ENCODE measurements at places on chromosomes 6 and 20.

DNA sequence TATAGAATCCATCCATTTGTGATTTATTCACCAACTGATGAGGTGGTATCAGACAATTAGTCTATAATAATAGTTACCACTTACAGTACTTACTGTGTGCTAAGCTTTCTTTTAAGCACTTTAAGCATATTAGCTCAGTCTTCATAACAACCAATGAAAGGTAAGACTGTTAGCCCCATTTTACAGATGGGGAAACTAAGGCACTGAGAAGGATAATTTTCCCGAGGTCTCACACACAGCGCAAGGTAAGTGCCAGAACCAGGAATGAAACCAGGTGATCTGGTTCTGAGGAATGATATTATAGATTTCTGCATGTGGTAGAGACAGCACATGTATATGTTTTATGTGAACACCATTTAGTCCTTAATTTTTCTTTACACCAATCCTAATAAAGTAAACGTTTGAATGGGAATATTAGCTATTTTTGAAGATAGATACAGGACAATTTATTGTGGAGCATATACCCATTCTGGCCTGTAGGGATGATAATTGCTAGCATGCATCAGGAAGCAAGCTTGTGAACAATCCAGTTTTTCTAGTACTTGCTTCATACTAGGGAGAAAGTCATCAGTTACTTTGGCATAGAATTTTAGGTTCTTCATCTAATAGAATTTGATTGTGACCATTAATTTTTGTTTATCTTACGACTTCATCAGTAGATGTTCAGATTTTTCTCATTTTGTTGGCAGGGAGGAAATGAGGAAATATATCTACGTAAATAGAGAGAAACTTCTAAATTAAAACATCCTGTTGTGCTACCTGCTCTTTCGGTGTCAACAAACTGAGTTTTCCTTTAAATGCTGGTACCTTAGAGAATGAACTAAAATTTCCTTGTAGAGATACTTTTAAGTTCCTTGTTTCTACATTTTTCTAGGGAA lies 3.0 kb downstream of the YWHAB start:
- DNase-seq, result no peak

DNA sequence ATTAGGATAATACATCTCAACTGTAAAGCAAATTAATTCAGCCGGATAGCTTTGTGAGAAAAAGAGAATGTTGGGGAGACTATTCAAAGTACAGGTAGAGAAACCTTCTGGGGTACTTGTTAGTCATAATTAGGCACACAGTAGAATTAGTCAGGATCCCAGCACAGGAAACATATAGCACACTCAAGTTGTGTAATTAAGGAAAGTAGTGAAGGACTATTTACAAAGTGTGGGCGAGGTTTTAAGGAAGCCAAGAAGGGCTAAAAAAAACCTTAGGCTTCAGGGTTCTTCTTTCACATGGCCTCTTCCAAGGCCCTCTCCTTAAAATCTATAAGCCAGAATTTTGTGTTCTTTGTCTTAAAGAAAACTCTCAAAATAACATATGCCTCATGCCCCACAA lies 126.7 kb downstream of the RTN4IP1 start:
- no peak for DNase-seq

- DNase-seq, result no peak
Observed at GRCh38 chr6:2687456-2687855, 63.3 kb downstream of the MYLK4 start.

DNA sequence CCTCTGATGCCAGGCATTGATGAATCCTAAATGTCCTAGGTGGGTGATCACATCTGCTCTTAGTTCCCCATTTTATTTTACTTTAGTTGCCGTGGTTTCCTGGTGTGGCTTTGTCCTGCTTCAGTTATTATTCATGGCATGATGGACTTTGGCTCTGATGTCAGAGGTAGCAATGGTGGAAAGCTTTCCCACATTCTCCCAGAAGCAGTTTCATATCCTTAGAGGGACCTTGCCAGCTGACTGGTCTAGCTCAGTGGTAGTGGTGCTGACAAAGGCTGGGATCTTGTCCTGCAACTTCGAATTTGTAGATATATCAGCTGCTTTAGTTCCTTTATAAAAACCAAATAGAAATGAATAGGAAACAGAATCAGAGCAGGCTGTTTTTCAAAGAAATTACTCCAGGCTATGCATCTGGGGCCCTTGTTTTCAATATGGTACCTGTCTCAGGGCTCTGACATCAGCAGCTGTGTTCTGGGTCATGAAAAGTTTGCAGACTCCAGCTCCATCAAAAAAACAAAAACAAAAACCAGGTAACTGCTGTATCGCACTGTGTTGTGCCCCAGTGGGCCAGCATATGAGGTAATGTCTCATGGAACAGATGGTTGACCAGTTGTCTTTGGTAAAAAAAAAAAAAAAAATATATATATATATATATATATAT lies 133.7 kb downstream of the PLCB4 start:
- no peak for DNase-seq

- DNase-seq, result no peak
Observed at GRCh38 chr6:49155316-49155715, 307.7 kb downstream of the MMUT start.

GRCh38 chr6:151624481-151624880 lies 130.7 kb downstream of the CCDC170 start:
- DNase-seq, result no peak

DNA sequence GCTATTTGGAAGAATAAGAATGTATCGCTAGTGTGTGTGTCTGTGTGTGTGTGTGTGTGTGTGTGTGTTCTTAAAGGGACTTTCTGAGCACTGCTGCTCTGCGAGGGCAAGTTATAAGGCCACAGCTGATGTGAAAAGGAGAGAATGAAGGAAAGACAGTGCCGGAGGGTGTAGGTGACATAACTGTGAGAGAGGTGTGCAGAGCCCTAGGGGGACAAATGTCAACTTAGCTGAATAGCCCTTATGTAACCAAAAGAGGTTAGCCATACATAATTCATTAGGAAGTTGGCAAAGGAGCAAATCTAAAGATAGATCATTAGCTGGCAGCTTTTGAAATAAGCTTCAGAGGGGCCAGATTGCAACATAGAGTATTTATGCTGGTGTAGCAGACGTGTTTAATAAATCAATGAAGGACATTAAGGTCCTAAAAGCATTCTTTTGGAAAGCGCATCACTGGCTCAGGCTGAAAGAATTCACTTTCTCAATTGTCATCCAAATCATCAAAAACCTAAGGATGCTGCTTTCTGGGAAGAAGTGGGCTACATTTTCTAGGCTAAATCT lies 81.0 kb downstream of the NDUFAF5 start:
- DNase-seq, result no peak

- DNase-seq, result no peak
Observed at GRCh38 chr6:167826896-167827582, at the start of gene AFDN. AFDN (plus strand) TSS chr6:167826911; CDS start chr6:167827133, 222 bp downstream.

GRCh38 chr6:11315743-11316437 lies 83.4 kb upstream of the NEDD9 start:
- no peak for DNase-seq

Measured in stimulated activated CD8-positive, alpha-beta memory T cell treated with anti-CD3 and anti-CD28 coated beads, Interleukin-15, amount 100 ng/mL, for 4 hours (primary cell).